ENCODE measurements at places on chromosomes 3 and 15.

DNA sequence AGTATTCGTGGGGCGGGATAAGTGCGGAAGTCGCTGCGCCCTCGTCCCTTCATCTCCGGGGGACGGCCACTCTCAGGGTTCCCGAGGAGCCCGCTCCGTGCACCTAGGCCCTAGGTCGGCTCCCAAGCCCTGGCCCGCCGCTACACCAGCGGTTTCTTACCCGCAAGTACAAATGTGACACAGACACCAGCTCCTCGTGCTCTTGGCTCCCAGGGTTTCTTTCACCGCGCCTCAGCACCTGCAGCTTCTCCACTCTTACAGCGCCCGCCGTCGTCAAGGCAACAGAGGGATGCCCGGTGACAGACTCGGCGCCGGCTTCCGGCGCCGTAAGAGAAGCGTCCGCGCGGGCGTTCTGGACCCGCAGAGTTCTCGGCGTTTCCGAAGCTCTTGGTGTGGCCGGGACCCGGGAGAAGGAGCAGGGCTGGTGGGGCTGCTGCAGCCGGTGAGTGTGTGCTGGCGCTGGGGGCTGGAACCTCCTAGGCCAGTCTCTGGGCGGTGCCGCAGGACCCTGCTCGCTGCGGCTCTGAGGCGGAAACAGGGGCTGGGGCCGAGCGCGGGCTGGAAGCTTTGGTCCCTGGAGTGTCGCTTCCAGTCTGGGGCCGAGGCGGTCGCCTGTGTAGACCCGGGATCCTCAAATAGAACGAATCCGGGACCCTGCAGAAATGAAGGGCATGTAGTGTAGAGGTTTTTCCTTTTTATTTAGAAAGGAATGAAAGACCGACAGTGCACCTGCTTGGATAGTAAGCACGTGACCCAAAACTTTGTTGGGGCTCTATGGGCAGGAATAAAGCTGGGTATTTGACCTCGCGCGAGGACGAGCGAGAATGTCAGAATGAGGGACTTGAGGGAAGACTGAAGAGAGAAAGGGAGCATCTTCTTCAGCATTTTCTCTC lies 155.4 kb upstream of the GOLGA6L4 start:
- no peak for DNase-seq

GRCh38 chr15:45773149-45773548 lies 138.3 kb downstream of the SQOR start:
- DNase-seq, result no peak

DNA sequence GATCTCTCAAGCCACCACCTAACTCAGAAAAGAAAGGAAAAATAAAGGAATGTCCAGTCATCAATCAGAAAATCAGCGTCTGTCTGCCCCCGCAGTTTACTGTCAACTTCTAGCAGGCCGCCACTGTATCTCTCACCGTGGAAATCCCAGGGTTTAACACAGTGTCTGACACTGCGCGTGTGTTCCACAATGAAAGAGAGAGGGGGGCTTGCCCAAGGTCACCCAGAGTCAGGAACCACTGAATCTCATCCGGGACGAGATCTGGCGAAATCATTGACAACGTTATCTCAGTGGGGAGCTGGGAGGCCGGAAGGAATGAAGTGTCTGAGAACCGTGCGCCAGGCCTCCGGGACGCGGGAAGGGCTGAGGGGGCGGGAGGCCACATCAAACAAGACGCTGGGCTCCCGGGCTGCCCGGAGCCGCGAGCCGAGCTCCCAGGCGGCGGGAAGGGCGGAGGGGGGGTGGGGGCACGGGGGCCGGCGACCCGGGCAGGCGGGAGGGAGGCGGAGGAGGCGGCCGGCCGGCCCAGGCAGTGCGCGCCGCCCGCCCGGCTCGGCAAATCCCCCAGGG lies 2.2 kb upstream of the HES1 start:
- DNase-seq, result no peak

- DNase-seq, result no peak
Measured at GRCh38 chr3:99751649-99752048, 66.0 kb upstream of the CMSS1 start.

DNA sequence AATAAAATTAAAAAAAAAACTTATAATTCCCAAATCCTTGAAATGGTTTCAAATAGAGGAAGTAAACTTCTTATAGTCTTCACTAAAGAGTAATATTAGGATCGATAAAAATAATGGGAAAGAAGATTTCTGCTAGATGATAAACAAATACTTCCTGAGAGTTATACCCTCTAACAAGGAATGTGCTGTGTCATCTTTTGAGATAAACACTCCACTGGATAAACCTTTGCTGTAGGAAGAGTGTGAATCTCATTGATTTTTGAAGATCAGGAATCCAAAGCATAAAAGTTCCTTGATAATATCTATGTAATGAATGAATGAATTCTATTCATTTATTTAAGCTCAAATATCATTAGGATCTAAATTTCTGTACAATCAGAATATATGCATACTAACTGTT lies 161.0 kb upstream of the GBE1 start:
- no peak for DNase-seq

DNA sequence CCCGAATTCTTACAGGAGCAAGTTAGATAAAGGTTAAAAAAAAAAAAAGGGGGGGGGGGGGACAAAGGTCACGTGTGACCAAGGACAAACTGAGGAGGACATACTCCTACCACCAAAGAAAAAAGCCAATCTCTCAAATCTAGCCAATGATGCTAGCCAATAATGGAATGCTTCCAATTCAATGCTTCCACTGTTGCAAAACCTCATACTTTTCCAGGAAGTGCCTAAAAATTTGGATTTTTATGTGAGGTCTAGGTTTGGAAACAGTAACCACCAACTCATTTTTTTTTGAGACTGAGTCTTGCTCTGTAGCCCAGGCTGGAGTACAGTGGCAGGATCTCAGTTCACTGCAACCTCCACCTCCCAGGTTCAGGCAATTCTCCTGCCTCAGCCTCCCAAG lies 11.4 kb downstream of the MSL2 start:
- no peak for DNase-seq
